ENCODE measurements at places on chromosomes 4 and X. TPM values are rescaled to one million over a fixed set of nuclear protein-coding genes. Genes with fewer than 3 reads are reported as not detected.

Gene PAGE1
- total RNA-seq, result not detected

Gene GPRASP3
- 4.7 TPM for total RNA-seq

Gene CDS1
- total RNA-seq, result under 0.01 TPM

Gene FABP2
- total RNA-seq, result not detected

Gene RNF150
- 0.25 TPM for total RNA-seq

Gene ZFX
- 57.3 TPM for total RNA-seq

Gene GAGE12H
- not detected for total RNA-seq

Gene MAGEE2
- total RNA-seq, result not detected

Gene ARSJ
- 15.4 TPM for total RNA-seq

Gene NALF2
- 0.13 TPM for total RNA-seq

Gene TNMD
- total RNA-seq, result not detected

Gene FREM3
- 0.13 TPM for total RNA-seq

Gene VEGFC
- 0.77 TPM for total RNA-seq

Gene NAP1L3
- total RNA-seq, result 0.39 TPM

Gene IL1RAPL1
- under 0.01 TPM for total RNA-seq

Gene OPRPN
- total RNA-seq, result not detected

Gene GAB3
- total RNA-seq, result 6.7 TPM

Gene CLNK
- not detected for total RNA-seq

Gene SPANXB1
- not detected for total RNA-seq

Gene CLDN24
- total RNA-seq, result not detected

Gene XAGE5
- not detected for total RNA-seq

Gene SSX1
- total RNA-seq, result not detected

Gene PRKX
- total RNA-seq, result 25.7 TPM

Gene CFAP97
- 25.0 TPM for total RNA-seq

Gene STBD1
- total RNA-seq, result 1.9 TPM

Gene LDB2
- 360 TPM for total RNA-seq

Gene TXK
- under 0.01 TPM for total RNA-seq

Gene CNGA1
- not detected for total RNA-seq

Gene SLC9B1
- total RNA-seq, result 0.13 TPM

Gene SPANXC
- total RNA-seq, result not detected

Gene PALLD
- 23.4 TPM for total RNA-seq

Gene GATA1
- total RNA-seq, result not detected

Gene MAGEA1
- total RNA-seq, result not detected

Gene PIR
- 117 TPM for total RNA-seq

Gene CNGA2
- total RNA-seq, result not detected

Gene GABRB1
- total RNA-seq, result not detected

Data from dermis microvascular lymphatic vessel endothelial cell (primary cell).